ENCODE measurements at places on chromosomes 5 and 9.

DNA sequence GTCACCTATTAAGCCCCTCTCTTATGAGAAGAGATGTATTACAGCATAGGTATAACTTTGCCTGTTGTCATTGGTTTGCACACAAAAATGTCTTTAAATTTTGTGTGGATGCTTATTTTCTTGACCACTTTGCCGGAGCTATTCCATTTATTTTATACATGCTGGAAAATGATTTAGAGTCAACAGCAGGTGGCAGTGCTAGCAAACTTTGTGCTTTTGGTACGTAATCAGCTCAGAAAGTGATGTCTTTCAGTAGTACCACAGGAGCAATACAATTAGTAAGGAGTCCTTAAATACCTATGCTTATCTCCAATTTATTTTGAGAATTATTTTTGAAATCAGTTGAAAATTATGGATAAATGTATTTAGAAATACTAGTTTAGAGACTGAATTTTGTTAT lies 19.8 kb upstream of the NUDT12 start:
- no peak for DNase-seq

DNA sequence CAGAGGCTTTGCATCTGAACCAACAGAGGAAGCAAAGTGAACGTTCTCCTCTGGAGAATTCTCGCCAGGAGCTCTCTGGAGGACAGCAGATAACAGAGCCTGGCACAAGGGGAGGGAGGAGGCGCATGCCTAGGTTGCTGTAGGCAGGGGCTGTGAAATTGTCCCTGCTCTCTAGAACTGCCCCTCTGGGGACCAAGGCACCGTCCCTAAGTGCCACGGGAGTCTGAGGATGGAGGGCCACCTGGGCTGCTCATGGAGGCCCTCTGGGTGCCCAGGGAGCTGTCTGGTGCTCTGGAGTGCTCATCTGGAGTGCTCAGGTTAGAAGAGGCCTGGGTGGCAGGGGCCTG lies 77.6 kb downstream of the CACNA1B start:
- DNase-seq = no peak

DNA sequence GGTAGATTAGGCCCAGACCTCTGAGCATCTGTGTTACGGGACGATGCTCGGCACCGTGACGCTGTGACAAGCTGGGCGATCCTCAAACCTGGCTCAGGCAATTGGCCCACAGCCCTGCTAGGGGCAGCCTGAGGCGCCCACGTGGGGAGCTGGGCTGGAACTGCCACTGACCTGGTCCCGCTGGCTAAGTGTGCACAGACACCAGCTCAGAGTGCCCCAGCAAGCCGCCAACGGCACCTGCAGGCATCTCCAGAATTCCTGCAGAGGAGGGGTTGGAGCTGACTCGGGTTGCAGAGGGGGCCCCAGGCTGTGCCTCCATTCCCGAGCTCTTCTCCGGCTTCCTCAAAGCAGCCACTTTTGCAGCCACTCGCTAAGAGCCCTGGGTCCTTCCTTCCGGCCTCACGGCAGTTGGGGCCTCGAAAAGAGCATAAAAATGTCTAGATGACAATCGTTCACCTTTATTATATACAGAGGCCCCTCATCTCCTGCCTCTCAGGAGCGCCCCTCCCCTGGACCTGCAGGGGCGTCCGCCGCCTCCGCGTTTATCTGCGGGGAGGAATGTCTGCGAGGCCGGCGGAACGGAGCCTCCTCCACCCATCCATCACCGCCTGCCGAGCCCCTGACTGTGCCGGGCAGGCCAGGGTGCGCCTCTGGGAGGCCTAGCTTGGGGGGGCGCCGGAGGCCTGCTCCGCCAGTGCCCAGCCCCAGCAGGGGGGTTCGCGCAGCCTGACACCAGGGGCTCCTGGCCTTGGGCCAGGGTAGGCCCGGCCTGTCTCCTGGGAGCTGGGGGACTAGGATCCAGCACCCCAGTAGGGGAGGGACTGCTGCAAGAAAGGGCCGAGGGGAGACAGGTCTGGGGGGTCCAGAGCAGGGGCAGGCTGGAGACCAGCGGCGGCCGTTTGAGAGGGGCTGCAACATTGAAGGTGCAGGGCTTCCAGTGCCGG lies 144.9 kb downstream of the BARX1 start:
- DNase-seq = no peak

DNA sequence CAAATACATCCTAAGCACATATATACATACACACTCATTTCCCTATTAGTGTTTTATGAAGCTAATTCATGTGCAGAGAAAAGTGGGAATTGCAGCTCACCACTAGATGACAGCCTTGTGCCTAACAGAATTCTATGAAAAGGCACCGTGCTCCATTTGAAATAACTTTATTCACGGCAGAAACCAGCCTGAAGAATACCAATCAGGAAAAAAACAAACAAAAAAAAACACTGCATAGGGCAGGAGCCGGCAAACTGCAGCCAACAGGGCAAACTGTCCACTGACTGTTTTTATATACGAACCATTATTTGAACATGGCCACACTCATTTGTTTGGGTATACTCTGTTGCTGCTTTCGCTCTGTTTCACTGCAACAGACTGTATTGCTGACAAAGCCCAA lies 33.6 kb downstream of the ERMP1 start:
- no peak for DNase-seq

DNA sequence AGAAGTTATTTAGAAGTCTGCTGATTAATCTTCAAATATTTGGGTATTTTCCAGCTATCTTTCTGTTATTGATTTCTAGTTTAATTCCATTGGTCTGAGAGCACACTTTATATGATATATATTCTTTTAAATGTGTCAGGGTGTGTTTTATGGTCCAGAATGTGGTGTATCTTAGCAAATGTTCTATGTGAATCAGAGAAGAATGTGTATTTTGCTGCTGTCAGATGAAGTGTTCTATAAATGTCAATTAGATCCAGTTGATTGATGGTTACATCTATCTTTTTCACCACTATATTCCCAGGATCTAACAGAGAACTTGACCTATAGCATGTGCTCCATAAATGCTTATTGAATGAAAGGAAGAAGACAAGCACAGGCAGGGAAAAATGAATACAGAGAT lies 17.5 kb upstream of the ERAP1 start:
- no peak for DNase-seq

DNA sequence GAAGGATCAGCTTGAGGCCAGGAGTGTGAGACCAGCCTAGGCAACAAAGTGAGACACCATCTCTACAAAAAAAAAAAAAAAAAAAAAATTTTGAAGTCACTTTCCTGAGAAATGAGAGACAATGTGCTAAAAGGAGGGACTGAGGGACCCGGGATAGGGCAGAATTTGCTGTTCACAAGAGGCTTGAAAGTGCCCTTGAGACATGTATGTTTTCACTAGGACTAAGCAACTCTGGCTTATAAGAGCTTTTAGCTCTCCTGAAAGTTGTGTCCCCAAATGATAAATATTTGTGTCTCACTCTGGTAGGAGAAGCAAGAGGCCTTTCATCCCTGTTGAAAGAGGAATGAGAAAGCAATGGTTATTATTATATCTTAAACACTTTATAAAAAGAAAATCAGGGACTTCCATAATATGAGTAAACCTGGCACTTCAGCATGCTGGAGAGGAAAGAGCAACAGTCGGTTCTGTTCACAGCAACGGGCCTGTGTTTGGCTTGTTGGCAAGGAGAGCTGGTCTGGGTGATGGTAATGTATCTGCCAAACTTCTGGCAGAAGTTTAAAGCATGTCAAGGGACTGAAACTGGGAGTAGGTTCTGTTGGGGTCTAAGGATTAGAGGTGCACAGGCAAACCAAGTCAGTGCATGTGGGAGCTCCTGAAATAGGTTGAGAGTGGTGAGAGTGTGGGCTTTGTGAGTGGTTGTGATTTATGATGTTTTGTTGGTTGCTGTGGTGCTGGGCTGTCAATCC lies 32.2 kb downstream of the ENTREP1 start:
- DNase-seq = no peak

GRCh38 chr5:14082973-14083372 lies 60.2 kb upstream of the TRIO start:
- no peak for DNase-seq

DNA sequence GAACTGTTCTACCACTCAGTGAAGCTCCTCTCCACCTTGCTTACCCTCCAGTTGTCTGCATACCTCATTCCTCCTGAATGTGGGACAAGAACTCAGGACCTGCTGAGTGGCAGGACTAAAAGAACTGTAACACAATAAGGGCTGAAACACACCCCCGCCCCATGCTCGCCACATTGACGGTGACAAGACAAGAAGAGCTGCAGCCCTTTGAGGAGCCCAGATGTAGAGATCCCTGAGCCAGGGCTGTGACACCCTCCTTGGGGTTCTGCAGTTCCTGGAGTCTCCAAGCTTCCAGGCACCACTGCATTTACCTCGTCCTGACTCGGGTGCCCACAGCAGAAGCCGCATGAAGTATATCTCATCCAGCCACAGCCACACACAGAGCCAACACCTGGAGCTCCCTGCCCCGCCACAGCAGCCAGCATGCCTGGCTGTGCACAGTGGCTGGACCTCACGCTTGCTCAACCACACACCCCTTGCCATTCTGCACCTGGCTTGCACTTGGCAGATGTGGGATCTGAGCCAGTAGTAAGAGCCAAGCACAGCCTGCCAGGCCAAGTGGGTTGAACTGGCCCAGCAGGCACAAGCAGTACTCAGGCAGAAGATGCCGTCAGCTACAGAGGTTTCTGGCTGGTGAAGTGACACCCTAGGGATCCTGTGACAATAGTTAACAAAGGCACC lies 166.1 kb downstream of the RNF180 start:
- DNase-seq = no peak

DNA sequence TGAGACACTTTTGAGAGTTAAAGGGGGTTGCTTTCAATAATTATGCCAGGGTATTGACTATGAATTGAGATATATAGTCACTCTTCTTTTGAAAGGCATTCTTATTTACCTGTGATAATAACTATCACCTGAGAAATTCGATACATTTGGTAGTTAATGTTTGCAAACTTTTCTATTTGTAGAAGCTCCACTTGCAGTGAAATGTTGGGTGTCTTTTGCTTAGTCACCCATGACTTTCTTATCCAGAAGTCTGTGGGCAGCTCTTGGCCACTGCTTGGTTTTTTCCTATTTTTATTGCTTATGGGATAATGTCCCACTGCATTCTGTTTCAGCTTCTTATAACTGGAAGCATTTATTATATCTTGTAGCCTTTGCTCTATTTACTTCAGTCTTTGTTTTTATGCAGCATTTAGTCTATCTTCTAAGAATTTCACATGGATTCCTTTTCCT lies 3.9 kb downstream of the MACIR start:
- DNase-seq = no peak
